Neural crest cell (in vitro differentiated cells): ENCODE measurements at places on chromosomes 11 and 22. TPM values are rescaled to one million over a fixed set of nuclear protein-coding genes. Genes with fewer than 3 reads are reported as not detected.

The ARHGEF12 gene
- total RNA-seq = 66.1 and 66.2 TPM in 2 replicates

The WNT7B gene
- total RNA-seq = 12.6 and 14.2 TPM in 2 replicates

The VSTM5 gene
- not detected in 2 replicates for total RNA-seq

The CCDC87 gene
- total RNA-seq = 0.93 and 1.1 TPM in 2 replicates
